ENCODE measurements at places on chromosomes 7 and 10.

GRCh38 chr10:126021833-126022500 is 125.6 kb downstream of the FANK1 start:
- no peak for DNase-seq

DNA sequence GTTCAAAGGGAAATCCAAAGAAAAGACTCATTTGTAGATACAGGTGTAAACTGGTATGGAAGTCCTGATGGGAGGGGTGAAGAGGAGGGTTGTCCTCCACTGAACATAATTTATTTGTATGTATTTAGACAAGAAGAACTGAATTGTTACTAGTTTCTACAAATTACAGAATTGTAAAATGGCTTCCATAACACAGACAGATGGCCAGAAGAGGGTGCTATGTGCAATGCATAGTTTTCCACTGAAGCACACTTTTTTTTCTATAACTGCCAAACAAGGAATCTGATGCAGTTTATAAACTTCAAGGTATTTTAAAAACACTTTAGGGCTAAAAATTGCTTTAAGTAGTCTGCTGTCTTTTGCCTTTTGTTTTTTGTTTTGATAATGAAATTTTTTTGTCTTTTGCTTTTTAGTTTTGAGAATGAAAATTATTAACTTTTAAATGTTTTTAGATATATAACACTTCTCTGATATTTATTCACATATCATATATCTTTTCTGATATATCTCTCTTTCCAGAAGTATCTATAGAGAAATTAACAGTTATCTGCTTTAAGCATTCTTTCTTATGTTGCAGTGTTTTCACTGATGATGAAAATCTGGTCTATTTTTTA is 58.5 kb downstream of the PHYHIPL start:
- DNase-seq: no peak

DNA sequence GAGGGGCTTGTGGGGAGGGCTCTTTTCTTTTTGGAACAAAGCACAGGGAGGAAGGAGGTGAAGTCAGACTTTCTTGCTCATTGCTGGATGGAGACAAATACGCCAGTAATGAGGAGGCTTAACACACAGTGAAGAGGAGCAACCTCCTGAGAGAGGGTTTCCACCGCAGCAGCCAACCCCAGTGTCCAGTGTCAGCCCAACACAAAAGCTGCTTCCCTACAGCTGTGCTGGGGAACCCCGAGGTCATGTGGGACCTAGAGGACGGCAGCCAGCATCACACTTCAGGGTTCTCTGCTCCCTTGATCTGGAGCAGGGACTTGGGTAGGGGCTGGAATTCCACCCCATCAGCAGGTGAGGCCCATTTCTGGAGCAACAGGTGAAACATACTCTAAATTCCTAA is 7.7 kb downstream of the BLNK start:
- no peak for DNase-seq

- DNase-seq: no peak
Observed at GRCh38 chr7:40680657-40681056, 545.9 kb downstream of the SUGCT start.

DNA sequence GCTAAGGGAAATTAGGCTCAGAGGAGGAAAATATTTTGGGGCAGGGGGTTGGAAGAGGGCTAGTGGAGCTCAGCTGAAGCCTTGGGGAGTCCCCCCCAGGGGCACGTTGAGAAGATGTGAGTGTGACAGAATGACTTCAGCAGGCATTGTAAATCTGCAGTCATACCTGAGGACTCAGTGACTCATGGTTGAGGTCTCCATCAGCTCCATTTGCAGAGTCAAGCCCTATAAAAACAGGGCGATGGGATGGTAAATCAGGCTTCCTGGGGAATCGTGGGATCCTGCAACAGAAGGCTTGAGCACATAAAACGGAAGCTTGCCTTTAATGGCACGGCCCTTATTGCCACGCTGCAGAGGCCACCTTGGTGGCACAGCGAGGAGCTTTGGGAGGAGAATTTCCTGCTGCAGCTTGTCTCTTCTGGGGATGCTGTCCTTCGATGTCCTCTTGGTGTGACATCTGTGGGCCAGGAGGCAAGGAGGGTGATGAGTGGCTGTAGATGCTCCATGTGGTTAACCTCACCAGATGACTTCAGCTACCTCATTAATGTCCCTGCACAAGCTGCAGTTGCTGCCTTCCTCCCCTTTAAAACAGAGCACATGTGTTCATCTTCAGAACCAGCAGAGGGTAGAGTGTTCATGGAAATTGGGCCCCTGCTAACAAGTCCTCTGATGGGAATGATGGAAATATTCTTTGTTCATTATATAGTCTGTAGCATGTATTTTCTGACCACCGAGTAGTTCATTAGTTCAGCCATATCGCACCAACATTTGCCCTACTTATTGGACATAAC is 285.9 kb downstream of the LRMDA start:
- DNase-seq: no peak

DNA sequence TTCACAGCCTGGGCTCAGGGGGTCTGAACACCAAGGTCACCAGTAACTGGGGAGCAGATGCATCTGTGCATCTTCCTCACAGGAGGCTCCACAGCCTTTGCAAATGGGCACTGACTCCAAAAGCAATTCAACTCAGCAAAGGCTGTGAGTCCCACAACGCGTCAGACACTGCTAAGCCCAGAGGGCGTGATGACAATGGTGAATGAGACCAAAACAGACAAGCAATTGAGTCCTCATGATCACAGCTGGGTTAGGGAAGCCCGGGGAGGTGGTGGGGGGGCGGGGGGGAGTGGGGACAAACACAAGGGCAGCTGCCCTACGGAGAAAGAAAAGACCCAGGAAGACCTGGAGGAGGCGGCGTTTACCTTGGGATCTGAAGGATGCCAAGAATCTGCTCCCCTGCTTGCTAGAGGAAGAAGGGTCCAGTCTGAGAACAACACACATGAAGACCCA is 61.6 kb upstream of the RNF32 start:
- DNase-seq: no peak

DNA sequence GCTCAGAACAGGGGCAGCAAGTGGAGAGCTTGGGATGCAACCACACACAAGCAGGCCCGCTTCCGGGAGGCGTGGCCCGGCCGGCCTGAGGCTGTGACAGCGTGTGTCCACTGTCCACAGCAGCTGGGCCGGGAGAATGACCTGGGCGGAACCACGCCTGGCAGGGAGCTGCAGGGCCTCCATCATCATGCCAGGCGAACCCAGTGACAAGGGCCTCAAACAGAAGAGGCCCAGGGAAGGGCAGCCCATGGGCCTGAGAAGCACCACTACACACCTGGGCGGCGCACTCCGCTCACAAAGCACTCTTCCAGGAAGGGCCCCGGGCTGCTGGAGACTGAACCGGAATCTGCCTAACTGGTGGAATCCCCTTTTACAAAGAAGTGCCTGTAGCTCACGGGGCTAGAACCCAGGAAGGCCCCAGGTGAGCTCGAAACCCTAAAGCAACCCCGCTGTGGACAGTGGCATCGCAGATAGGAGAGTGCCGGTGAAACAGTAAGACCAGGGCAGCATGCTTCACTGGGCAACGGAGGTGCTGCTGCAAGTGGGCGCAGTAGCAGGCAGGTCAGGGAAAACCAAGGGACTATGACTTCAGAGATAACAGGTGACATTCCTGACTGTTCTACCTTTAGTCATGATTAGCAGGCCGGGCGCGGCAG is 66.0 kb downstream of the MAD1L1 start:
- no peak for DNase-seq

DNA sequence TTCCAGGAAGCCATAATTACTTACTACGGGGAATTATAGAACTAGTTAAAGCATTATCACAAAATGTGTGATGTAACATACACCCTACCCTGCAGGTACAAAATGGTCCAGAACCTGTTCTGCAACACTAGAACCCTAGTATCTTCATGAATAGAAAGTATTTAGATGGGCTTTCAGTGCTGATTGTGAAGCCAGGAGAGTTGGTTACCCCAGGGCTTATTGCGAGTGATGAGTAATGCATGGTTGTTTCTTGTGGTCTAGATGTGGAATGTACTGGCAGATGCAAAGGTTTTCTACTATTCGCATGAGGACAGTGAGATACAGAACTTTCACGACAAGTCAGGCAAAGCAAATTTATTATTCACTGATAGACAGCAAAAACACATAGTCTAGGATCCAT is 33.6 kb upstream of the AGR3 start:
- DNase-seq: no peak

GRCh38 chr10:11150231-11150731 is 132.6 kb downstream of the CELF2 start:
- DNase-seq: no peak

- DNase-seq: no peak
Observed at GRCh38 chr7:113664867-113665266, 253.9 kb downstream of the PPP1R3A start.

- no peak for DNase-seq
Observed at GRCh38 chr10:84531396-84531795, 203.0 kb downstream of the CCSER2 start.

- DNase-seq: peak; percentile 9
Observed at GRCh38 chr10:16521311-16522016, at the start of gene C1QL3. Gene C1QL3, minus strand, starts transcription at chr10:16521879. Its CDS starts 814 bp downstream, at chr10:16521065.

GRCh38 chr10:50561816-50562215 is 61.9 kb downstream of the SGMS1 start:
- DNase-seq: peak; percentile 9

GRCh38 chr7:18685971-18686370 is 190.4 kb downstream of the HDAC9 start:
- no peak for DNase-seq

DNA sequence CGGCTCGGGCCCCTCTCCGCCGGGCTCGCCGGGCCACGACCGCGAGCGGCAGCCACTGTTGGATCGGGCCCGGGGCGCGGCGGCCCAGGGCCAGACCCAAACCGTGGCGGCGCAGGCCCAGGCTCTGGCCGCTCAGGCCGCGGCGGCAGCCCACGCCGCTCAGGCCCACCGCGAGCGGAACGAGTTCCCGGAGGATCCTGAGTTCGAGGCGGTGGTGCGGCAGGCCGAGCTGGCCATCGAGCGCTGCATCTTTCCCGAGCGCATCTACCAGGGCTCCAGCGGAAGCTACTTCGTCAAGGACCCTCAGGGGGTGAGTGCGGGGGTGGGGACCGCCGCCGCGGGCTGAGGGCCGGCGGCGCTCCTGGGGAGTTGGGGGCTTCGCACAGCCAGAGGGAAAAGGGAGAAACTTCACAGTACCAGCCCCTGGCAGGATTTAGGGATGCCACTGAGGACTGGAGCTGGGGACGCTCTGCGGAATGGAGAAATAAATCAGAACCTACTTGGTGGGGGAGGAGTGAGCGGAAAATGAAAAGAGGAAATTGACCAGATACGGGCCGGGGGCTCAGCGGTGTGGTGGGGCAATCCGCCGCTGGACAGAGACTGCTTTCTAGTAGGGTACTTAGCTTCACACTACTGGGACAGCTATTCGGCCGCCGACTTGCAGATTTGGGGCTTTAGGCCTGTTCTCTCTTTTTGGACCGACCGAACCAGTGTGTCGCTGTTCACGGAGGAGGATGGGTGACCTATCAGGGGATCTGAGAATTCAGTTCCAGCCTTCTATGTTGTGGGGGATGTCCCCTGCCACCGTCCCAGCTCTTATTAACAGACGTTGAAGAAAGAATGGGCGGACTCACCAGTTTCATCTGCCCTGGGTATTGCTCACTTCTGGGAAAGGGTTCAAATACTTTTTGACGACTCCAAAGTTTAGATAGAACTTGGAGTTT is 669 bp downstream of the PI4K2A start:
- no peak for DNase-seq

DNA sequence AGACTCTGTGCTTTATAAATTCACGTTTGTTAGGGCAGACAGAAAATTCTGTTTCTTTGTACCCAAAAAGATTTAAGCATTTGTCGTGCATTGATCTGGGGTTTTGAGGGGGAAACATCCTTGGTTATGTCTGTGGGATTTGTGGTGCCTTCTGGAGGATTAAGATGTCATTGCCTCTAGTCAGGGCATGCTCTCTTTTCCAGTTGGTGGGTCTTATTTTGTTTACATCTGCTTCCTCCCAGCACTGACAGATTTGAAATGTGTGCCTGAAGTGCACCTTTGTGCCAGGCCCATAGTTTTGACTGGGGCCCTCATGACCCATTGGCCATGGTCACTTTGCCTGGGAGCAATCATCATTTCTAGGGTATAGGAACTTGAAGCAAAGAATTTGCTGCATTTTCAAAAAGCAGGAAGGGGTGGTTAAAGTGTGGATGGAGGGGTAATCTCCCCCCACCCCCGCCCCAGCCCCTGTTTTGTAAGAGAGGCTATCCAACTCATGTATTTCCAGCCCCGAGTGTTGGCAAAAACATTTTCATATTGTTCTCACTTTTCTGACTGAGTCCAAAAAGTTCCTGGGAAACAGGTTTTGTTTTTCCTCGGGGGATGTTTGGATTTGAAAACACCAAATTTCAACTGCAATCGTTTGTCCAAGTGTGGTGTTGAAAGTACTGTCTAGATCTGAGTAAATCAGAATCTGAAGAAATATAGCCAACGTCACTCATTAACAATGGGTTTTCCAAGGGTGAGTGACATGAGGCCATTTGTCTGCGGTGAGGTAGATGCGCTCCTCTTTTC is 388.2 kb upstream of the GALNT17 start:
- no peak for DNase-seq

DNA sequence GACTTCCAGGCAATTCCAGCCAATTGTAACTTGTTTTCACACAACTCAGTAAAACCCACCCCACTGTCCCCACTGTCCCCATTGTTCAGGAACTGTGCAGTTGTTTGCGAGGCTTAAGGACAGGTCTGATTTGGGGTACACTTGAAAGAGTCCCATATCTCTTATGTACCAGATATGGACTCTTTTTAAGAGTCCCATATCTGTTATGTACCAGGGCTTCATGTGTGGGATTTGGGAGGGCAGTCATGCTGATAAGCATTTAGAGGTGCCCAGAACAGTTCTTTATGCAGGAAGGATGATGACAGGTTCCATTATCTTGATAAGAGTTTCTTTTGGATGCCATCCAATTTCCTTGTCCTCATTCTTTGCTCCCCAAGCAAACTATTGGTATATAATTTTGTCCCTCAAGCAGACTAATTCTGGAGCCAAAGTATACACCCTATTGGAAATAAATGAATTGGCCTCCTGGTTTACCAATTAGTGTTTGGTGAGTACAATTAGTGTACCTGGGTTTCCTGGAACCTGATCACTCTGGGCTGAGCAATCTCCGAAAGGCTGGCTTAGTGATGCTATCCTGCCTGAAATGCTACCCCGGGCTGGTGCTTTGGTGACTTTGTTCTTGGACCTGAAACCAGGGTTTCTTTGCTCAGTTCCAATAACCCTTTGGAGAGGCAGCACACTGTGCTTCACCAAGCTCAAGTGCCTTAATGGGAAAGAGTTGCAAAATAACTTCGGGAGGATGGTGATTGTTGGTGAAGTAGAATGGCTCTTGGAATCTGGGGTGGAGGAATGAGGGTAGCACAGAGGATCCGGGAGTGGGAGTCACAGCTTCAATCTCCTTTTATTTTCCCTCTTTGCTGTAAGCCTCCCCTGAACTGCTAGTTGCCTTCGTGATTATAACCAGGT is 6.2 kb upstream of the DMBT1 start:
- no peak for DNase-seq

DNA sequence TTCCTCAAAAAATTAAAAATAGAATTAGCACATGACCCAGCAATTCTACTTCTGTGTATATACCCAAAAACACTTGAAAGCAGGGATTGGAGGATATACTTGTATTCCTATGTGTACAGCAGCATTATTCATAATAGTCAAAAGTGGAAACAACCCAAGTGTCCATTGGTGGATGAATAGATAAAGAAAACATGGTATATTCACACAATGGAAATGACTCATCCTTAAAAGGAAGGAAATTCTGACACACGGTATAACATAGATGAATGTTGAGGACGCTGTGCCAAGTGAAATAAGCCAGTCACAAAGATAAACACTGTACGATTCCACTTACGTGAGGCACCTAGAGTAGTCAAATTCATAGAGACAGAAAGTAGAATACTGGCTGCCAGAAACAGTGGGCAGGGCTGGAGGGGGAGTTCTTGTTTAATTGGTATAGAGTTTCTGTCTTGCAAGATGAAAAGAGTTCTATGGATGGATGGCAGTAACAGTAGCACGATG is 26.6 kb upstream of the KAT6B start:
- no peak for DNase-seq

Data from naive thymus-derived CD8-positive, alpha-beta T cell (primary cell).